ENCODE measurements at places on chromosomes 6 and 20.
A peak's percentile ranks its signal among the peaks of the same experiment; 100 is the strongest.

- DNase-seq, result no peak
These were observed 197.6 kb downstream of the GMDS start for GRCh38 chr6:2047855-2048254.

- no peak for DNase-seq
These were observed 18.8 kb upstream of the EZR start for GRCh38 chr6:158837684-158838625.

DNA sequence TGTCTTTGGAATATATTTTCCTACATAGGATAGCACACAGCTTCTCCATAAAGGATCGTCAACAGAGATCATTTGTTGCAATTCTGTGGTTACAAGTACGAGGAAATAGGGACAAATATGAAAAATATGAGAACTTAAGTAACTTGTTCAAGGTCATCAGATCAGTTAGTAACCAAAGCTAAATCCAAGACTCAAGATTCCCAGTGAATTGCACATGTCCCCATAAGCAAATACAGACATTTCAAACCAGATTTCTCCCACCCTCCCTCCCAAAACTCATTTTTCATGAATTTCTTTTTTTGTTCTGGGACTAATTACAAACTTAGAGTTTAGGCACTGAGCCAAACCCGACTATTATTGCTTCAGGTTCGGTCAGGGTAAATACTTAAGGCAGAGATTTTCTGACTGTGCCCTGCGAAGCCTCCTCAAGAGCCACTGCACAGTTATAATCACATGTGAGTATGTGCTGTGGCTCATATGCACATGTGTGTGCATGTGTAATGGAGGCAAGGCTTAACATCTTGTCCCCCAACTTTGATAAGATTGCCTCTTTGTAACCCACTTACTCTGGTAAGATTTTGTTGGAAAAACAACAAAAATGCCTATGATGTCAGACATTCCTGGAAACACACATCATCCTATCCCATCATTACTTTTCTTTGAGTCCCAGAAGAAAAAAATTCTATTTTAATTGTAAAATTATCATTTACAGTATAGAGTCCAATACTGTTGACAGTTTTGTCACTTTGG, 216.2 kb downstream of the CD83 start:
- no peak for DNase-seq

GRCh38 chr20:33667676-33668465, 1.1 kb downstream of the ACTL10 start:
- peak; percentile 74 for DNase-seq

- no peak for DNase-seq
These were observed 197.7 kb downstream of the BCAS1 start for GRCh38 chr20:53872561-53873229.

- DNase-seq, result no peak
These were observed 86.1 kb upstream of the BACH2 start for GRCh38 chr6:90382760-90383159.
